ENCODE measurements at places on chromosomes 3 and 15. TPM values are rescaled to one million over a fixed set of nuclear protein-coding genes. Genes with fewer than 3 reads are reported as not detected.

ACTRT3 gene
- 1.2 TPM for total RNA-seq

LDHAL6B gene
- total RNA-seq, result not detected

GRCh38 chr3:52396907-52397591, 47.9 kb downstream of the SEMA3G start:
- peak; percentile 46 for DNase-seq

DNA sequence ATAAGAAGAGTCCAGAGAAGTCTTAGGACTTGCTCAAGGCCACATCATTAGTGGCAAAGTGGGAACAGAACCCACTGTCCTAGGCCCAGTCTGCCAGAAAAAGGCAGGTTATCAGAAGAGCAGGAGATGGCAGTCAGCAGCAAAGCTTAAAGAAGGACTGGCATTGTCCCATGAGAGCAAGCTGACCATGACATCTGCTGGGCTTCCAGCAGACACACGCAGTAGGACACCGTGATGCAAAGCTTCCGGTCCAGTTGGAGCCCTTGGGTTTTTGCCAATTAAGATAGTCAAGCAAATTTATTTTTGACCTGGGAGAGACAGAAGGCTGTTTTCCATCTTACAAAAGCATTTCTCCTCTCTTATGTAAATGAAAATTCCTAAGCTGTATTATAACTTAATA, 42.1 kb downstream of the ZBTB38 start:
- no peak for DNase-seq

DNA sequence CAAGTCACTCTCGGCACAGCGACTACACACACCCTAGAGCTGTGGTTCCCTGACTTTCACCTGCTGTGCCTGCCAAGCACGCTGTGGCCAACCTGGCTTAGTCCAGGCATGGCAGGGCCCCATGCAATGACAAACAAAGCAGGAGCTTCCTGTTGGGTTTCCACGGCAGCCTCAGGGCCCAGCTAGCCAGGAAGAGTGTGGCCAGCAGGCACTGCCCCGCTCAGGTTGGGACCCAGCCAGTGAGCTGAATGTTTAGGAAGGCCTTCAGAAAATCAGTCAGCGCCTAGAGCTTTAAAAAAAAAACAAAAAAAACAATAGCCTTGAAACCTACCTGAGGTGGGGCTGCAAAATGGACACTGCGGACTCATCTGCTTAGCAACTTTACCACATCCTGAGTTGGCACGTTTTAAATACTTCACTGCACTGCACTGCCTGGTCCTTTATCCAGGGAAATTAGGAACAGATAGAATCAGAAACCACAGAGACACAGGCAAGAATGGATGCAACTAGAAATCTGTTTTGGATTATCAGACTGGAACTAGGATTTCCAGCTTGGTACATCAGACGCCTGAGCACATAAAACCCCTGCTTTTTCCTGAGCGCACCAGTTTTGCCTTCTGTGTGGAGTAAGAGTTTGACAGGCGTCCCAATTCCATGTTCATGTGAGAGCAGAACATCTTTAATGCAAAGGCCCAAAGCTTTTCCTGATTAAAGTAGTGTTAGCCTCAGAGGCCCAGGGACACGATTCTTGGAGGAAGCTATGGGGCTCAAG, 36.2 kb upstream of the LDHAL6B start:
- peak; percentile 65 for DNase-seq

- no peak for DNase-seq
Measured at GRCh38 chr3:188486126-188486525, 332.2 kb downstream of the LPP start.

LSAMP gene
- total RNA-seq, result 24.6 TPM

- no peak for DNase-seq
Measured at GRCh38 chr3:28936154-28936553, 344.7 kb upstream of the RBMS3 start.

DNA sequence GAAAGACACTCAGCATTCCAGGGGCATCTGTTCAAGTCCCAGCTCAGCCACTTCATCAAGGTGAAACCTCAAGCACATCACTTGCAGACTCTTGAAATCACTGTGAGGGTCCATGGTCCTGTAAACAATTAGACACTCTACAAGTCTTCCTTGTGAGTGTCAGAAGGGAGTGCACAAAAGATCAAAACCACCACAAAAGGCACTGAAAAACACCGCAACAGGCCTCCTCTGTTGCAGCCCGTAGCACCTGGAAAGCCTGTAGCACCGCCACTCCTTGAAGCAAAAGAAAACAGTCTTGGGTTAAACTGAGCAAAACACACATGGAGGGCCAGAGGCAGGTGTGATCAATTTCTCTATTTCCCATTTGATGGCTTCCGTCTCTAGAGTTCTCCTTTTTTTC, 63.8 kb upstream of the SNRK start:
- no peak for DNase-seq

GRCh38 chr3:169218314-169218983, 445.1 kb downstream of the MECOM start:
- no peak for DNase-seq

DNA sequence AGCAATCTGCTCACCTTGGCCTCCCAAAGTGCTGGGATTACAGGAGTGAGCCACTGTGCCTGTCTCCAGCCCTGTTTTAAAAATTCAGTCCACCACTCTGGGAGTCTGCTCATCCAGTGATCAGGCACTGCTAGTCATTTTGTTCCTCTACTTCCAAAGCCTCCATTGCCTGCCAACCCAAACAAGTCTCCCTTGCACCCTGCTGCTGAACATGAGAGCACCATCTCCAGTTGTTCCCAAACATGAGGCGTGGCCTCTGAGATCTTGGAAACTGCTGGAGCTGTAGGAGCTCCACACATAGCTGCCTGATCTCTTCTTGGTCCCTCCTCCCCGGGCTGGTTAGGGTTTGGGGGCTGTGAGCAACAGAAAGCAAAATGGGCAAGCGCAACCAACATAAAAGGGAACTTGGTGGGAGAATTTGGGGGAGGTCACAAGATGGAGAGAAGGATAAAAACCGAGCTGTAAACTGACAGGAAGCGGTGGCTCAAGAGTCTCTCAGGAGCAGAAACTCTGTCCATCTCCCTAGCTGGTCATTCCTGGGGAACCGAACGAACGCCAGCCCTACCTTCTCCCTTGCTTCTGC, 49.6 kb upstream of the TLE3 start:
- DNase-seq, result no peak

TMCO5A gene
- not detected for total RNA-seq

DNA sequence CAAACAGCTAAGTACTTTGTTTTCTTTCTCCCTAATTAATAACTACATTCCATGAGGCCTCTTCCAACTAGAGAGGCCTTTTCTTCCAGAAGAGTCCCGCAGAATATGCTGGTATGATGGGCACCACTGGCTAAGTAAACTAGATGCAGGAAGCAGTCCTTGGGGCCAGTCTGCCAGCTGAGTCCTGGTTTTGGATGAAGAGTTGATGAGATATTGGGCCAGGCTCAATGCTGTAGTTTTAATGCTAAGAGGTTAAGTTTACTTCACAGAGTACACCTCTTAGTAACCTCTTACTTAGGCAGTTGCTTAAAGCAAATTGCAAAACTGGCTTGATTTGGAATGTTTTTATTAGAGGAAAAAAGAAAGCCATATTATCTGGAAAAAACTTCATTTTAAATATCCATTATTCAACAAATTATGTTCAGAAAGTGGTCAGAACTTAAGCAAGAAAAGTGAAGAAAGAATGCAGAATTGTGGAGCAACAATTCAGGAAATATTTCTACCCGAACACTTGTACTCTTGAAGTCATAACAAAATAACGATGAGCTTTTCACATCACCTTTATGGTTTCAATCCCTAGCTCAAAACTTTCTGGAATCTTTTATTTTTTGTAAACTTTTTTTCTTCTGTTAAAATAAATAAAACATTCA, 178.4 kb upstream of the CDIN1 start:
- no peak for DNase-seq

GRCh38 chr15:31031471-31032067, 40.1 kb upstream of the MTMR10 start:
- DNase-seq, result no peak

- no peak for DNase-seq
Measured at GRCh38 chr3:193962986-193963685, 172.8 kb upstream of the HES1 start.

DNA sequence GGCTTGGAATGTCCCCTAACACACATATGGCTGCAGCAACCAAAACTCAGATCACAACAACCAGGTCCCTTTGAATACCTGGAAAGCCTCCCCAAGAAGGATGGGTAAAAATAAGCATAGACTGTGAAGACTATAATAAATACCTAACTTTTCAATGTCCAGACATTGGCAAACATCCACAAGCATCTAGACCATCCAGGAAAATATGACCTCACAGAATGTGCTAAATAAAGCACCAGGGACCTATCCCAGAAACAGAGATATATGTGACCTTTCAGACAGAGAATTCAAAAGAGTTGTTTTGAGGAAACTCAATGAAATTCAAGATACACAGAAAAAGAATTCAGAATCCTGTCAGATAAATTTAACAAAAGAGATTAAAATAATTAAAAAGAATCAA, 109.2 kb downstream of the NEDD4 start:
- no peak for DNase-seq

MUC13 gene
- not detected for total RNA-seq

DNA sequence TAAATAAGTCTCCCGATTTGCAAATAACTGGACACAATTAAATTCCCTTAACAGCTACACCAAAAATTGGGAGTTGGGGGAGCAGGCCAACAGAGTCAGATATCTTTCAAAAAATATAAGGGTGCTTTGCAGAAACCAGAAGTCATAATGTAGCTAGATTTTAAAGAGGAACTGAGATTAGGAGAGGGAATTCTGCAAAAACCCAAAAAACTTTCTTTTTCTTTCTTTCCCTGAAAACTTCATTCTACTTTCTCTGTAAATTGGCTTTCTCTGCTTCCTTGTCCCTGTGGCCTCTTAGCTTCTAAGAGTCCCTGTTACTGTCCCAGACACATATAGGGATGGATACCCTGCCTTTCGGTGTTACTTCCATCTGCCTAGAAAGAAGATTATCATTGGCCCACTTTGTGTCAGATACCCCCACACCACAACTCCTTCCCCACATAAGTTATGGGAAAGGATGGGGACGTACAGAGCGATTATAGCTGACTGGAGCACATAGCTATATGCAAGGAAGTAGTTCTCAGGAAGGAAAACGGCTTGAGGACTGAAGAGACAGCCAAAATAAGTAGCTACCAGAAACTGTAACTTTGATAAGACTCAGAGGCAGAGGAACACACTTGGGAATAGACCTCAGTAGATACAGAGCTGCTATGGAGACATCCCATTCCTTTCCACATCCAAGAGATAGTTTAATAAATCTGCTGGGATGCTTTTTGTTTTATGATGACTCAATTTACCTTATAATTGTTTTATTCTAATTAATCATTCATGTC, 129.1 kb upstream of the TGFBR2 start:
- DNase-seq, result no peak

RTP1 gene
- not detected for total RNA-seq

NSMCE3 gene
- total RNA-seq, result 6.7 TPM

CAMK2N2 gene
- not detected for total RNA-seq

GPR87 gene
- total RNA-seq, result 0.67 TPM

All from upper lobe of right lung (tissue), 1 donor.